ENCODE measurements at places on chromosomes 7 and 10.

- DNase-seq = no peak
These were observed 36.8 kb upstream of the ARMS2 start for GRCh38 chr10:122417667-122418066.

DNA sequence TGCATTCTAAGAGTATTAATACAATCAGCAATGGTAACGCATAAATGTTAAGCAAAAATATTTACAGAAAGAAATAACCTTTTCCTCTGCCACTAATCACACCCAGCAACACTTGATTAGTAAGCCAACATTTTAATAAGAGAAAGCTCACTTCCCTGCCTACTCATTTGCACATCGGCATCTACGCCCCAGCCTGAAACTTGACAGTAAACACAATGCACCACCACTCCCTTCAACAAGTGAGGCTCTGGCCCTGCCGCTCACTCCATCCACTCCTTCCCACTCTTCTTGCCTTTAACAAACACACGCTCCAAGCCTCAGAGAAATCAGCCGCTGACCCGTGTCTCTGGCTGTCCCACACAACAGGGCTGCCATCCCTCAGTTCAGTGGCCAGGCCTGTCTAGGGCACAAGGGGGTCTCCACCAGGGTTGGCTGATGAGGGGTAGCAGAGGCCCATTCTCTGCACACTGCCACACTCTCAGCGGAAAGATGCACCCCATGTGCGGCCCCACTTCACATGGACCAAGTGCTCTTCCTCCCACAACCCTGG is 54.6 kb downstream of the CTBP2 start:
- DNase-seq = no peak

DNA sequence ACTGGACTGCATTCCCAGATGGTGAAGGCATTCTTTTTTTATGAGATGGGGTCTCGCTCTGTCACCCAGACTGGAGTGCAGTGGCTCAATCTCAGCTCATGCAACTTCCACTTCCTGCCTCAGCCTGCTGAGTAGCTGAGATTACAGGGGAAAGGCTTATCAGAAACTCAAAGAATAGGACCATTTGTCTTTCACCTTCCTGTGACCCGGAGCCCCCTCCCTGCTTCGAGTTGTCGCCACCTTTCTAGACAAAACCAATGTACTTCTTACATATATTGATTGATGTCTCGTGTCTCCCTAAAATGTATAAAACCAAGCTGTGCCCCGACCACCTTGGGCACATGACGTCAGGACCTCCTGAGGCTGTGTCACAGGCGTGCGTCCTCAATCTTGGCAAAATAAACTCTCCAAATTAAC is 1.8 kb upstream of the METTL27 start:
- no peak for DNase-seq

DNA sequence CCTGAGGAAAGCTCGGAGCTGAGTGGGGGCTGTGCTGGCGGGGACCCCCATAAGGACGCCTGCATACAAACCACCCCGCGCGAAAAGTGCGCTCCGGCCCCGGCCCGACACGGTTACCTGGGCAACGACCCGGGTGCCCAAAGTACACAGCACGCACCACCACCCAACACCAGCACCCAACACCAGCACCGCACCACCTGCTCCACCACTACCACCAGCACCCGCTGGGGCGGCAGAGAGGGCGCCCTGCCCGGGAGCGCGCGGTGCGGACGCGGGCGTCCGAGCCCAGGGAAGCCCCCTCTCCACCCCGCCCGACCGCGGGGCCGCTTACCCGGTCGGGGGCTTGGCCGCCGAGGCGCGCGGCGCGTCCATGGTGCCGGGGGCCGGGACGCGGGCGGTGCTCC is 345 bp downstream of the COBL start:
- no peak for DNase-seq

DNA sequence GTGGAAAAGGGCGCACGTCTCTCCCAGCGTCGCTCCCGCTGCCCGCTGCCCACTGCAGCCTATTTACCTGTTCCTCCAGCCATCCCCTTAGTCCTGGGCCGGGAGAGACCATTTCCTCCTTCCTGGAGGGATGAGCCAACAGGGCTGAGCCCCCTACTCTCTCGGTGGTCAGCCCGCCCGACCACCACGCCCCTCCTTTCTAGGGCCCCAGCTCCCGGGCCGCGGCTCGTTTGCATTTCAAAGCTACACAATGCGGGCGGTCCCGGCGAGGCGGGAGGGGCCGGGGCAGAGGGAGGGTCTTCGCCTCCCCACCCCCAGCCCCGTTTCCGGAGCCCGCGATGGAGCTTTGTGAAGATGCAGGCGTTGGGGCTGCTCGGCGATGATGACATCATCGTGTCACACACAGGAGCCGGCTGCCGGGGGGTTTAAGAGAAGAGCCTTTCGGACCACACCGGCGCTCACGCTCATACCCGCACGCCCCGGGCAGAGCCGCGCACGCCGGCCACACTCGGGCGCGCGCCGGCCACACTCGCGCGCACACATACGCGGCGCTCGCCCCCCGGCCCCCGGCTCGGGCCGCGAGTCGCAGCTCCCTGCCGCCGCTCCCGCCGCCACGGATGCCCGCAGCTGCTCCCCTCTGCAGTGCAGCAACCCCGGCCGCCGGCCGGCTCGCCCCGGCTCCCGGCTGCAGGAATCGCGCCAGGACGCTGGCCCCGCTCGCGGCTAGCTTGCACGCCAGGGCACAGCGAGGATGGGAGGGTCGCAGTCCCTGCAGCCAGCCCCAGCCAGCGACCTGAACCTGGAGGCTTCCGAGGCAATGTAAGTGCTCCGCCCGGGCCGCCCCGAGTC is 107.7 kb upstream of the BTBD16 start:
- no peak for DNase-seq

- DNase-seq = no peak
These were observed 35.5 kb downstream of the RBM20 start for GRCh38 chr10:110679486-110680272.

DNA sequence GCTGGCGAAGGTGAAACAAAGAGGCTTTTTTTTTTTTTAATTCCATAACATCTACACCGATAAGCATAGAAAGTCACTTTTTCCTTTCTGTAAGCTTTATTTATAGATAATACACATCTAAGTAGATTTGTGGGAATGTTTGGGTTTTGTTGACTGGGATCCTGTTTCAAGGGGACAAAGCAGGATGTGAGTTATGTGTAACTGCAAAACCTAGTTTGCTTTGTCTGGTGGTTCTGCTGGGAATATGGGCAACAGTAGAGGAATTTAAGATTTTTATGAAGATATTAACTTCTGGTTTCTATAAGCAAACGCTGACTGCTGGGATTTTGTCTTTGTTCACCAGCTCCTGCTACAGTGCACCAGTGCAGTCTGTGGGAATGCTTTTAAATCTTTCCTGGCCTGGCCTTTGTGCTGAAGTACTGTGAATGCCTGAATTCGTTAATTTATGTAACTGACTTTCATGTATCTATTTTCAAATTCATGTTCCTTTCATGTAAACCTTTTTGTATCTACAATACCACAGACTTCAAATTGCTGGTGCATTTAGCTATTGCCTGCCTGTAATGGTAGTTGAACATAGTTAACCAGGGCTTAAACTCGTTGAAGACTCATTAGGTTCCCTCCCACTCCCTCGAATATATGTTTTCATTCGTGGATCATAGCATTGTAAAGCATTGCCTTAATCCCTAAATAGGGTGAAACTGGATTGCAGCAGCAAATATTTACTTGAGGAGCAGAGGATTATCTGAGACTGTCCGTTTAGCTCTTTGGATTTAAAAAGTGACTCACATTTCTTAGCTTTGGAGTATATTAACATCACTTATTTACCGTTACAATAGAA is 1.5 kb downstream of the KLHL7 start:
- no peak for DNase-seq

DNA sequence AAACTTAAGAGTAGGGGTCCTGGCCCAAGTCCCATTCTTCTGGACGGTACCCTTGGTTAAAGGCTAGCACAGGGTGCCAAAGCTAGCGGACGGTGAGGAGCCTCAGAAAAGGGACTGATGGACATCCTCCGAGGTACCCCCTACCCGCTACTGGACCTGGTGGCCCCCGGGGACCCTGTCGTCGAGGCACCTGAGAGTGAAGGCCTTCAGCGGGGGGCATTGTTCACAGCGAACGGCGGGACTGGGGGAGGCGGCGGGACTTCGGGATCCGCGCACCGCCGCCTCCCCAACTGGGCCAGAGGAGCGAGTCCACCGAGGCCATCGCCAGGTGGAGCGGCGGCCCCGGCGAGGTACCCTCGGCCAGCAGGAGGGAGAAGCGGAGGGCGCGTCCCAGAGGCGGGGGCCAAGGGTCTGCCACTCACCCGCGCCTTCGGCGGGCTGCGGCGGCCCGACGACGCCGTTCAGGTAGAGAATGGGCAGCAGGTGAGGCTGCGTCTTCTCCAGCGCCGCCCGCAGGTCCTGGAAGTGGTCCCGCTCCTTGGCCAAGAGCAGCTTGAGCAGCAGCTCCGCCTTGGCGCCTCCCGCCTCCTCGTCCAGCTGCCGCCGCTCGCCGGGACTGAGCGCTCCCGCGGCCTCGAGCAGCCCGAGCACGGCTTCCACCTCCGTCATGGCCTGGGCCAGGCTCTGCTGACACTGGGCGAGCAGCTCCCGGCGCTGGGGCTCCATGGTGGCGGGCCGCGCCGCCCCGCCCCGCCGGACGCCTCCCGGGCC is 575 bp downstream of the DLG5 start:
- no peak for DNase-seq

- no peak for DNase-seq
These were observed 86.5 kb downstream of the NEURL1 start for GRCh38 chr10:103580011-103580410.

GRCh38 chr7:136214356-136214755 is 237.2 kb upstream of the MTPN start:
- no peak for DNase-seq

DNA sequence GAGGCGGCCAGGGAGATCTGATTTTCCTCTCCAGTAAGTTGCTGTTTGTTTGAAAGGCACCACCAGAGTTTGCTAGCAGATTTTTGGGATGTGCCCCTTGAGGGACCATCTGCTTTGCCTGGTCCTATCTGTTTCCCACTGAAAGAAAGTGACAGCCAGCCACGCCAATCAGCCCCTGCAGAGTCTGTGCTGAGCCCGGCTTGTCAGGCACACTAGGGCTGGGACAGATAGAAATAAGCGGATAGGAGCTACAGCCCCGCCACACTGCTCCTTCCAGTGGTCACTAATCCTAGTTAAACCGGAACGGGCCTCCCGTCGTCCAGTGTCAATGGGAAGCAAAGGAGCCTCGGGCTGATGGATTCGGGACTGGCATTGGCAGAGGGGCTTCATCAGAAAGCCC is 161.9 kb upstream of the PRR15 start:
- DNase-seq = no peak

DNA sequence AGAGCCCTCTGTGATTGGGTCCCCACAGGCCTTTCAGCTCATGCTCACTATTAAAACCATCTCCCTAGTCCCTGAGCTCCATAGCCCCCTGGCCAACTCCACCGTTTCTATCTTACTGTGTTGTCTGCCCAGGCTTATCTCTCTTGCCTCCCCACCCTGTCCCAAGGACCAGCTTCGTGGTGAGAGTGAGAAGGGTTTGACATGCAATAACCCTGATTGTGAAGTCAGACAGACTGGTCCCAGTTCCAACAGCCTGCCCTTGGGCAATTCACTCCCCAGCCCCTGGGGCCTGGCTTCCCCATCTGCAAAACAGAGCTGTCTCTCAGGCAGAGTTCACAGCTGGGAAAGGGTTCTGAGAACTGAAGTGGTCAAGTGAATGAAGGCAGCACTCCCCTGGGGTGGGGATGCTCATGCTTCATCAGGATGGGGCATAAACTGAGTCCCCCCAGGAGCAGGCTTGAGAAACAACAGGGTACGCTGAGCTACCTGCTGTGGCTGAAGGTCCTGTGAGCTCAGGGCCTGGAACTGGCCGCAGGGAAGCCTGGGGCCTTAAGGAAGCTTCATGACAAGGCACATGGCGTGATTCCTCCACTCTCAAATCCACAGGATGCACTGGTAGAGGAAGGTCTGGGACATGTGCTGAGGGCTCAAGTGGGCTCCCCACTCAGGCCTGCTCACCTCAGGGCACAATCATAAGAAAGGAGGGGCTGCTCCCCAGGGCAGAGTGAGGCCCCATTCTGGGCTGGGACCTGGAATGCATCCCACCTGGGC is 1.8 kb upstream of the PPIF start:
- no peak for DNase-seq

DNA sequence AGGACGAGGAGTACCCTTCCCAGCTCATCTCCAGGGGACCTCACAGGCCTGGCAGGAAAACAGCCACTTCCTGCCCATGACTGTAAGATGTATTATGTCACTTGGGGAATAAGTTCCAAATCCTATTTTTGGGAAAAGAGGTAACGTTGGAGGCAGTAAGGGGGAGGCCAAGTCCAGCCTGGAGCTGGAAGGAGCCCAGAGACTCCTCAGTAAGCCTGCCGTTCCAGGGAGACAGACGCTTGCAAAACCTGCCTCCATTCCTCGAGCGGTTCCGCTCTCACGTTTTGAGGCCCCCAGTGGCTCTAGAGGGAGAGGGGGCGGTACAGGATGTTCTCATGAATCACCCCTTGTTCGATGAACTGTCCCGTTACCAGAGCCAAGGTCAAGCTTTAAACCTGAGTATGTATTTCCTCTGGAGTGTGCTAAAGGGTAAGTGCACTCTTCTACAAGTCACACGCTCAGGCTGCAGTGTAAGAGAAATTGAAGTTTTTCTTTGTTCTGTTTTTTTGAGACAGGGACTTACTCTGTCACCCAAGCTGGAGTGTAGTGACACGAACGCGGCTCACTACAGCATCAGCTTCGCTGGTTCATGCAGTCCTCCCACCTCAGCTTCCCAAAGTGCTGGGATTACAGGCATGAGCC is 45.5 kb upstream of the CYTH3 start:
- no peak for DNase-seq

DNA sequence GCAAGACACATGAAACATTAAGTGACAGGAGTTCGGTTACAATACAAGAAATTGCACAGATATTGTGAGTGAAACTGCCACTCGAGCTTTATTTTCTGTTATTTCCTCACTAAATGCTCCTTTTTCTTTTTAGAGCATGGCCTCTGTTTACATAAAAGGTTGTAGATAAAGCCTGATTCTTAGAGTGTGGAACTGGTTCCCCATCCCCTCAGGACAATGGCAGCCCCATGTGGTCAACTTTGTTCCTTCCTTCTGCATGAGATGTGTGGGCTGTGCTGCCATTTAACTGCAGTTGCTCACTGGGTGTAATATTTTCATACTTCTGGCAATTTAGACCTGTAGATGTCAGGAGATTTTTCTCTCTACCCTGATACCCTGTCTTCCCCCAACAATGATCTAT is 70.2 kb downstream of the LRGUK start:
- DNase-seq = no peak

- no peak for DNase-seq
These were observed 11.5 kb downstream of the ZMIZ2 start for GRCh38 chr7:44760034-44760580.

DNA sequence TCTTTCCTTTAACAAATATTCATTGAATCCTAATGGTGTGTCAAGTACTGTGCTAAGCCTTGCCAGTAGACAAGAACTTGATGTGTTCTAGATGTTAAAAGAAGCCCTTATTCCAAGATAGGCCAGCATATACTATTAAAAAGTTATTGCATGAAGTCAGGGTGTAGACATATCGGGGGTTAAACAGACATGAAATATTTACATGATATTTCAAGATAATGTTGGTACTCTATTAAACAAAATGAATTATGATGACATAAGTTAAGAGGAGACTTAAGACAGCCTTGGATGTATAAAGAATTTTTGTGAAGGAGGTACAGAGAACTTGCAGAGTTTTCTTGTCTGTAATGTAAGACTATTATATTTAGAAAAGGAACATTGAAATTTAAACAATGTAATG is 44.8 kb downstream of the HDAC9 start:
- DNase-seq = no peak

GRCh38 chr7:45295222-45295621 is 137.6 kb downstream of the RAMP3 start:
- DNase-seq = no peak

- no peak for DNase-seq
These were observed 97.9 kb downstream of the RAB18 start for GRCh38 chr10:27601946-27602538.

GRCh38 chr10:133420028-133420427 is 4.4 kb downstream of the SPRN start:
- no peak for DNase-seq

All from stimulated activated CD8-positive, alpha-beta memory T cell treated with anti-CD3 and anti-CD28 coated beads, Interleukin-15, amount 100 ng/mL, for 24 hours (primary cell).